NCI-H1105 (cell line): ENCODE measurements at places on chromosomes 12 and 14.

GRCh38 chr14:98138666-98139065 lies 1133.3 kb downstream of the BCL11B start:
- DNase-seq, result no peak

- DNase-seq, result no peak
Measured at GRCh38 chr12:125311050-125311449, 245.8 kb downstream of the AACS start.

DNA sequence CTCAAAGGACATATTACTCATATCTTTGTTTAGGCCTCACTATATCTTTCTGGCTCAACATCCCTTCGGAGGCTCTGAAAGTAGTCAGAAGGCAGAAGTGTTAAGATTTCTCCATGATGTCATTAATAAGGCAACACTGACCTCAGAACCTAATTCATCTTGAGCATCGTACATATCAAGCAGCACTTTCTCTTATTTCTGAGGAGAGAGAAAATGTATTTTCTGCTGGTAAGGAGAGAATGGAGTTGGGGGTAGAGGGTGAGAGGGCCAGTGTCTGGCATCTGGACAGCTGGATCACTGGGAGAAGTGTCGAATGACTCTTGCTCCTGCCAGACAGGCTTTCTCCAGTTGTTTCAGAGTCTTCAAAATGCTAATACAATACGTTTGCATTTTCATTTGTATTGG lies 213.2 kb upstream of the PRICKLE1 start:
- DNase-seq, result no peak

DNA sequence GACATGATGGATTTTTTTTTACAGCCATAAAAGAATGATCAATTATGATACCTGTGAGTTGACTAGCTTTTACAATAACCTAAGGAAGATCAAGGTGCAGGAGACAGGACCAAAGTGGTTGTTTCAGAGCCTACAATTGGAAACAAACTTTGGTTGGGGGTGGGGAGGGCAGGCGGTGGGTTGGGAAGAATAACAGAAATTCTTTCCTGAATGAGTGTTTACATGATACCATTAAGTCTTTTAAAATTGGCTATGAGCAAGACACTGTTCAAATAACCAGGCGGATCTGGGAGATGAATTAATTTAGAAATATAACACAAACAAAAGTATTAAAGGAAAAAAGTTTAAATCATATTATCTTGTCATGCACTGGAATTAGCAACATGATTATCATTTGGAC lies 7.2 kb downstream of the NFYB start:
- no peak for DNase-seq

DNA sequence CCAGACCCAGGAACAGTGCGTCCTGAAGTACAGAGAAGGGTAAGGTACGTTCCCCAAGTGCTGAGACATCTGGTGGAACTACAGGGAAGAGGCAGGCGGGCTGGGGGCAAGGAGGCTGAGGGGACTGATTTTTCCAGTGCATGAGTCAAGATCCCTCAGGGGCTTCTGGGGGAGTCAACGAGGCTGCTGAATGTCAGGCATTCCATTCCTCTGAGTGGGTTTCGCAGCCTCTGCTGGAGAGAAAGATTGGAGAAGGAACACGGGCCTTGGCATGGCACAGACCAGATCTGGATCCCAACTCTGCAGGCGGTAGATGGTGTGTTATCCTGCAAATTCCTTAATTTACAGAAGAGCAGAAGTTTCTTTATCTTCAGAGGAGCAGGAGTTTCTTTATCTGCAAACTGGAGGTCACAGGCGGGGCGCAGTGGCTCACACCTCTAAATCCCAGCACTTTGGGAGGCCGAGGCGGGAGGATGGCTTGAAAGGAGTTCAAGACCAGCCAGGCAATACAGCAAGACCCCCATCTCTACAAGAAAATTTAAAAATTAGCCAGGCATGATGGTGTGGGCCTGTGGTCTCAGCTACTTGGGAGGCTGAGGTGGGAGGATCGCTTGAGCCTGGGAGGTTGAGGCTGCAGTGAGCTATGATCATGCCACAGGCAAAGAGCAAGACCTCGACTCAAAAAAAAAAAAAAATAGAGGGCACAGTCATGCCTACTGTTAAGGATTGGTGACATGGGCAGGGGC lies 132.6 kb upstream of the MAP1LC3B2 start:
- no peak for DNase-seq

- no peak for DNase-seq
Measured at GRCh38 chr14:105123981-105124765, 44.4 kb downstream of the JAG2 start.

DNA sequence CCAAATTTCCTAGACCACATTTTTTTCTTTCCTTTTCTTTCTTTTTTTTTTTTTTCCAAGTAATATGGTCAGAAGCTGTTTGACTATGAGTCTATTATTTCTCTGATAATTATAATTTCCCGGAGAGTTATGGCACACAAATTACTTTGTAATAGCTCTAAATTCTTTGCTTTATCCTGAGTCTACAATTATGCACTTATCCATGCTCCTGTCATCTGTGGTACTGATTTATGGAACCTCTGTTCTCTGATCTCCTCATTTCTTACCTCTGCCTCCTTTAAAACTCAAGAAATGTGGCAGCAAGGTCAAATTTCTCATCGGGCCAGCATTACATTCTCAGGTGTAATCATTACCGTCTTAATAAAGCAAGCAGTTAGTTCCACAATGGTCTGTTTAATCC lies 282.1 kb downstream of the PAWR start:
- DNase-seq, result peak; percentile 18

GRCh38 chr14:70278281-70278680 lies 81.2 kb downstream of the COX16 start:
- no peak for DNase-seq

DNA sequence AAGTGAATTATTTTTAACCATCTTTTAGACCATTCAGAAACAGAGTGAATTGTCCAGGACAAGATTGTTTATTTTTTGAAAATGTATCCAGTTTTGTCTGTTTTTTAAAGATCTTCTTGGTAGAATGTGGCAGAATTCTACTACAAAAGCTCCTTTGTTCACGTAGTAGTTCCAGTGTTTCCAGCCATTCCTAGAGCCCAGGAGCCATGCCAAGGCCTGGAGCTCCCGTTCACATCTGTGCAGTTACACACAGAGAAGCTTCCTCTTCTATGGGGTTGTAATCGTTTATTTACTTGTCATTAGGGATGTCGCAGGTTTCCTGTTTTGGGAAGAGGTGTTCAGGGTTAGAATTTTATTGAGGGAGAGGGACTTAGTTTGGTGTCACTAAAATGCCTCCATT lies 409.8 kb downstream of the NPAS3 start:
- DNase-seq, result no peak

DNA sequence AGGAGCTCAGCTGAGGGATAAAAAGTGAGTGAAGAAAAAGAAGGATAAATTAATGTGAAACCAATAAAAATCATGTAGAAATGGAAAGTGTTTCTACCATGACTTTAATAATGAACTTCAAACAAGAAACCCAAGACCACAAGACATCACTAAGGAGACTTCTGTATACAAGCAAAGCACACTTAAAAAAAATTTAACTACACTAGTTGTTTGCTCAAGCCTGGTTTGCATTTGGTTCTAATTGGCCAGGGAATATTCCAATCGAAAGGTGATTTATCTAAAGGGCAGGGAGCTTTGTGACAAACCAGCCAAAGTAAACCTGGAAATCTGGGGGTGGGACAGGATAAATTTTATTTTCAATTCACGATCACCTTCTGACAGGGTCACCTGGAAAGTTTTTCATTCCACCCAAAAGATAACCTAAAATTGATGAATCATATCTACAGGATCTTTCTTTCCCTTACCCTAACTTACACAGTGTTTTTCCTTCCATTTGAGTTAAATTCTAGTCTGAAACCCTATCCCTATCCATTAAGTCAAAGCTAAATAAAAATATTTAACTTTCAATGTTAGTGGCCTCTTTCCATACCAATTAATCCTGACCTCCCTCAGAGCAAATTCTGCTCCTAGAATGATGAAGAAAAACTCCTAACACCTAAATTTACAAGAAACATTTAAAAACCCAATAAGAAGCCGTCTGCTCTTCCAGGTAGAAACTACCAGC lies 2.6 kb downstream of the EGLN3 start:
- no peak for DNase-seq
